Activated CD4-positive, alpha-beta memory T cell treated with anti-CD3 and anti-CD28 coated beads for 36 hours (primary cell): ENCODE measurements at places on chromosomes 5 and 9. TPM values are rescaled to one million over a fixed set of nuclear protein-coding genes. Genes with fewer than 3 reads are reported as not detected.

DNA sequence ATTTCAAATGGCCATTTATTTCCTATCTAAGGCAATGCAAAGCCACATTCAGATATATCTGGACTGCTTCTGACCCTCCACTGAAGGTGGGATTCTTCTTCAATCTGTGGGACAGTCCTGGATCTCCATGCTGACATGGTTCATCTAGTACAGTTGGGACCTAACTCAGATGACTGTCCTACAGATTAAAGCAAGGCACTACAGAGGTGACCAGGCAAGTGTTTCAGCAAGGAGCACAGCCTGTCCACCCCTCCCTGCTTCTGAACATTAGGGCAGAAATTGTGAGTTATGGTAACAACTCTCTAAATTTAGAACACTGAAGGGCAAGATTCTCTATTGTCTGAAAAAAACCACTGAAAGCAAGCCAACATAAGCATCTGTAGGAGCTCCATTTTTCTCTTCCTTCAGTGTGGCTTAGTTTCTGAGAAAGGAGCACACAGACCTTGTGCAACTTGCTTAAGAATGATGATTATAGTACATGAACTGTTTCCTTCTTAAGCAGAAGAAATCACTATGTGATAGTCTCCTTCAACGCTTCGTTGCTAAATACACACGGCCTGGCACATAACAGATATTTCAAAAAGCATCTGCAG, 62.9 kb upstream of the BARX1 start:
- no peak for DNase-seq

DNA sequence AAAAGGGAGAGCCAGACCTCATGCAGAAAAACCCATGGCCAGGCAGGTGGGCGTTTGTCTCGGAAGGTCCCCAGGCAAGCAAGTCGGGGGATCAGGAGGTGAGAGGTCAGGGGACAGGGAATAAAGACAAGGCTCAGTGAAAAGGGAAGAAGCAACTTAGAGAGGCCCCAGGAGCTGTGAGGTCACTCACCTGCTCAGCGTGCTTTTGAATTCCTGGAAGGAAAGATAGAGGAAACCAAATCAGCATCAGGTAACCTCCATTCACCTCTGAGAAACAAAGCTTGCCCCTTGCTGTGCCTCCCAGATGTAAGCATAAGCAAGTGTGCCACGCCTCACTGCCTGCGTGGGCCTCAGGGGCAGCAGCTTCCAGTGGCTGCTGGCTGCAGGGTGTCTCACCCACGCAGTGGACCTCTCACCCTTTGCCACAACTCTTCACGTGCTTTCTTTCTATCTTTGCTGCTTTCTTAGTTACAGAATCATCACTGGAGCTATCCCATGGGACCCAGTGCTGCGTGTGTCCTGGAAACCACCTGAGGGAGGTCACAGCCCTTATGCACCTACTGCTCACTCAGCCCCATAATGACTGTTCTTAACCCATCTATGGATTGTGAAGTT, 6.0 kb downstream of the TRIM7 start:
- DNase-seq, result no peak

DNA sequence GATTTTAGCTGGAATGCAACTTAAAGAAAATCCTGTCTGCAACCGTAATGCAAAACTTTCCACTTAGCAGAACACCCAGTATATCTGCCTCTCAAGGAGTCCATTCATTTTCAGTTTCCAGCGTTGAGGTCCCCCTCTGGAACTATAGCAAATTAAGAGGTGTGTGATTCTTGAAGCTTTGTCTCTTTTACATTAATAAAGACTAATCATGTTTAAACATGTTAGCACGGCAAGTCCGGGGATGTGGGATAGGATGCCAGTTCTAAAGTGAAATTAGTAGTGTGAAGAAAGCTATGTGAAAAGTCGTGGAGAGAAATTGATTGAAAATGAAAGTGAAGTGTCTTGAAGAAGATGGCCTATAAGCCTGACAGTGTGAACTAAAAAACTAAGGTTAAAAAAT, 429.1 kb downstream of the NR2F1-AS1 start:
- no peak for DNase-seq

FGF10 gene
- not detected for total RNA-seq

- DNase-seq, result no peak
Measured at GRCh38 chr5:116650544-116650943, 75.9 kb upstream of the SEMA6A start.

DNA sequence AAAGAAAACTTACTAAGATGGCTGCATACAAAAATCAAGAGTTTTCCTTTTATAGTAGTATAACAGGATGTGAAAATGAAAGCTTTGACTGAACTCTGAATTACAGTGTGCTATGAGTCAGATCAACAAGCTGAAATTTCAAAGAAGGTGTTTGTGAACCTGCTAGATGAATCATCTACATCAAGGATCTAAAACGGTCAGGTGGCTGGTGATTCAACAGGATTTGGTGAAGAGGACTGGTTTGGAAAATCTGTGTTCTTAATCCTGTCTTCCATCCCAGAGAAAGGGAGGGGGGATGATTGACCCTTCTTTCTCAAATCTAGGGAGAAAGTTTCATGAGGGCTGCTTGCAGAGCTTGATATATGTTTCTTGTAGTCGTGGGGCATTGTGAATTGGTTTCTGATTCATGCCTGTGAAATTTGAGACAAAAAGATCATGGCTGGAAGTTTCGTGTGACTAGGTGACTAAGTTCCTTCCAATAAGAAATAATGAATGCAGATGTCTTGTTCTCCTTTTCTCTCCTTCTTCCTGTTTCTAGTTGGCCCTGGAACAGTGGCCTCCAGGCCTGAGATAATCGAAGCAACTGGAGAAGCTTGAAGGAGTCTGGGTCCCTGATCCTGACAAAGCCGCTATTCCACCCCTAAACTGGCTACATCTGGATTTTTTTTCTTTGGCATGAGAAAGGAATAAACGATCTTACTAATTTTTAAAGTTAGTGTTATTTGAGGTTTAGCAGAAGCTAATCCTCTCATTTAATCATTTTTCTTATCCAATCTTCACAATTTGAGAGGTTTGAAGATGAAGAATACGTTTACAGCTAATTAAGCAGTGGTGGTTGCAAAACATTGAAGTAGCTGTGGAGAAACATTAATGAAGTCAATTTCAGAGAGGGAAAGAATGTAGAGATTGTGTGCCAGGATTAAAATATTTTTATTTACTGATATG, 67.2 kb downstream of the MRPS30 start:
- DNase-seq, result peak; percentile 33

- DNase-seq, result no peak
Measured at GRCh38 chr5:152170350-152170749, 234.7 kb downstream of the NMUR2 start.

PALM2AKAP2 gene
- 0.36 TPM for total RNA-seq

DNA sequence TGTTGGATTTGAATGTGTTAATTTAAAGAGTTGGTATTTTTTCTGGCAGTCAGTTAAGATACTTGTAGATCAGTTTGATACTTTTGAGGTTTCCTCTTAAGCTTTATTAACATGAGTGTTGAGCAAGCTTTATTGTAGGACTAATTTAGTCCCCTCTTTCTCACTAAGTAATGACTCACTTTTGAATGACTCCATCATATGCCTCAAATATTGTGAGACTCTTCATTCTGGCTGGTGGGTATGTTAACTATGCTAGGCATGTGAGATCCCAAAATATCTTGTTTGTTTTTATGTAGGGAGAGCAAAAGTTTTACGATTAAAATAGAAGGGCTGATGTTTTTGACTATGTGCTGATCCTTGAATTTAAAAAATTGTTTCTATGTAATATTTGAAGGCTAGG, 355.7 kb downstream of the IZUMO3 start:
- DNase-seq, result no peak

GRCh38 chr5:119220576-119221197, 135.1 kb upstream of the TNFAIP8 start:
- no peak for DNase-seq

DNA sequence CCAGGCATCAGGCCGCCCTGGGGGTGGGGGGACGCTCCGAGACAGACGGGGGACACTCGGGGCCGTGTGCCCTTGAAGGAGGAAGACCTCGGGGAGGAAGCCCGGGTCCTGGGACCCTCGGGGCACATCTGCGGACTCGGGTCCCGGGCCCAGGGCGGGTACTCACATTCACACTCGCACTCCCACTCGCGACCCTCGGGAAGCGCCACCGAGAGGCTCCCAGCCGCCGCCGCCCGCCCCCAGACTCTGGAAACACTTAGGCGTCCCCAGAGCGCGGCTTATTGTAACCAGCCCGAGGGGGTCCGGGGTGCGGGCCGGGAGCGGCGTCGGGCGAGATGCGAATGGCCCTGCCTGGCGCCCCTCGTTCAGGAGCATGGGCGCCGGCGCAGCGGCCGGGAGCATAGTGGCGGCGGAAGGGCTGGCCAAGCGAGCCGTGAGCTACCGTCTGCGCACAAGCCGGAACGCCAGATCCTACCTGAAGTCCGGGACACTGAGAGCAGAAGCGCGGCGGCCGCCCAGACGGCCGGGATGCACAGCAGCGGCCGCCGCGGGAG, 559 bp downstream of the ROR2 start:
- DNase-seq, result no peak

HSD17B3 gene
- total RNA-seq, result not detected

GRCh38 chr9:109114670-109115069, 5.1 kb downstream of the TMEM245 start:
- DNase-seq, result peak; percentile 15

DNA sequence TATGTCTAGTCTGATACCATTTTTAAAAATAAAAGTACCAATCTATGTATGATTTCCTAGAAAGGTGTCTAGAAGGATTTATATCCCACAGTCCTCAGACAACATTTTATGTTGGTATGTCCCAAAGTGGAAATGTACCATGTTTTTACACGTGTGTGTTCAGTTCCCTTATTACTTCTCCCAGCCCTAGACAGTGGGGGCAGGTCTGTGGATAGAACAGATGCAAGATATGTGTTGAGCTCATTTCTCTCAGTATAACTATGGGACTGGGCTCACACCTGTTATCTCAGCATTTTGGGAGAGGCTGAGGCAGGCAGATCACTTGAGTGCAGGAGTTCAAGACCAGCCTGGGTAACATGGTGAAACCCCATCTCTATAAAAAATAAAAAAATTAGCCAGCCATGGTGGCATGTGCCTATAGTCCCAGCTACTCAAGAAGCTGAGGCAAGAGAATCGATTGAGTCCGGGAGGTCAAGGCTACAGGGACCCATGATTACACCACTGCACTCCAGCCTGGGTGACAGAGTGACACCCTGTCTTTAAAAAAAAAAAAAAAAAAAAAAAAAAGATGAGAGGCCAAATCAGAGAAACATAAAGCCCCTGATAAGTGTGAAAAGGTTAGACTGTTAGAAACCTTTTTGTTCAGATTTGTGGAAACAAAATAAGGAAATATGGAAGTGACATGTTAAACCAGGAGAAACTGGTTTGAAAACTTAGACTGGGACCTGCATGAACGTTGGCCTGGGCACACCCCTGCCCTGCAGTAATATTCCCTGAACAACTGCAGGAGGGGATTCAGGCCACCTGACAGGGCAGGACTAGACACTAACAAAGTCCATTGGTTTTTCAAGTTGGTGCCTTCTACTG, 7.4 kb upstream of the SLC2A8 start:
- DNase-seq, result no peak

- no peak for DNase-seq
Measured at GRCh38 chr9:111529787-111530186, 4.8 kb downstream of the ZNF483 start.

HACD4 gene
- 1.9 TPM for total RNA-seq

TNFSF8 gene
- total RNA-seq, result 38.7 TPM

PCDHGC5 gene
- total RNA-seq, result not detected

IFNA21 gene
- not detected for total RNA-seq

MAMDC2 gene
- total RNA-seq, result not detected

SLC6A18 gene
- not detected for total RNA-seq

GRCh38 chr5:83145241-83145640, 67.9 kb downstream of the XRCC4 start:
- no peak for DNase-seq

DBH gene
- total RNA-seq, result not detected

DNA sequence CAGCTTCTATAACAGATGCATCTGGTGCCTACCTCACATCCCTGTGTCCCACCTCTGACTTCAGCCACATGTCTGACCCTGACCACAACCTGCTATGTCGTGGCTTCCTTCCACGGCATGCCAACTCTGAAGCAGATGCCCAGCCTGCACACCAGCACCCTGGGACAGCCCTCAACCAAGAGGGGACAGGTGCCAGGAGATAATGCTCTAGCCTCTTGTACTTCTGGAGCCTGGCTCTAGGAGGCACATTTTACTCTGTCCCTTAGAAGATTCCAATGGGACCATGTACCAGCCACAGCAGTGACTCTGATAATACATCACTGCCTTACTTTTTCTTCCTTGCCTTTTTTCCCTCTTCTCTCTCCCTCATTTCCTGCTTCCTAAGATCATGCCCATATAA, 51.4 kb downstream of the EBF1 start:
- DNase-seq, result no peak

GRCh38 chr5:123294544-123294943, 128.7 kb downstream of the CEP120 start:
- no peak for DNase-seq

DNA sequence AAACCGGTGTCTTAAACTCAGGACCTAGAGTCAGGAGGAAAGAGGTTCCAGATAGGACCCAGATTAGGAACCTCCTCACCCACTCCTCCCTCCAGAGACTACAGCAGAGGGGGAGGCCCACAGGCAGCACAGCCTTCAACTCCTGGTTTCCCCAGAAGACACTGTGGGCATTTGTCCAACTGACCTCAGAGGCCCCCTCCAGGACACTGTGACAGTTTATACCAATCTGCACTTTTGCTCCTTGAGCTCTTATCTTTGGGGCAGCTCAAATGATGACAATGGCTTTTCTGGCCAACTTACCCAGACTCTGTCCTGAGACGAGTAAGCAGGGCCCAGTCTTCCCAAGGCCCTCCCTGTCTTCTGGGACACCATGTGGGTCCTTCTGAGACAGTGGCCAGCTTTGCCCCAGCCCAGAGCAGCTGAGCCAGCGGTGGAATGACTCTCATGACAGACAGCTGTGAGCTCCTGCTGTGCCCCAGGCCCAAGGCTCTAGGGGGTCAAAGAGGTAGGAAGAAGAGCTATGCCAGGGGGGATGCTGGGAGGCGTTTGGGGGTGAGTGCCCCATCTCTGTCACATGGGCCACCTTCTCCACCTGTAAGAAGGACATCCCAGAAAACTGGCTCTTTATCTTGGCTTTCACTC, 14.3 kb downstream of the OR2V2 start:
- DNase-seq, result no peak
